Tibial nerve (tissue), 4 donors: ENCODE measurements at places on chromosomes 7 and 10.

DNA sequence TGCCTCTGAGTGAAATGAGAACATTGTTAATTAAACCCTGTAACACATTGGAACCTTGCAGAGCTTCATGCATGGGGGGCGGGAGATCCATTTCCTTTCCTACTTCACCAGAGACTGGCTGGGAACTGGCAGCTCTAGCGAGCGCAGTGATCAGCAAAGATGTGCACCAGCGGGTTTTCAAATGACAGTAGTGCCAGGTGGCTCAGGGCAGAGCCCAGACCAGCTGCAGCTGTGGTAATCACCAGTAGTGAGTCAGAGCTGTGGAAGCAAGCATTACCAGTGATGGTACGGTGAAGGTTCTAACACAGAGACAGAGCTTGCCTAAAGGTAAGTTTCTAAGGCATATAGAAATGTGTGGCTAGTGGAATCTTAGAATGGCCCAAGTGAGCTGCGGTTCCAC is 1009.7 kb upstream of the CELF2 start:
- no peak for DNase-seq

GRCh38 chr7:142703655-142704305 is 45.5 kb upstream of the PRSS1 start:
- no peak for DNase-seq

DNA sequence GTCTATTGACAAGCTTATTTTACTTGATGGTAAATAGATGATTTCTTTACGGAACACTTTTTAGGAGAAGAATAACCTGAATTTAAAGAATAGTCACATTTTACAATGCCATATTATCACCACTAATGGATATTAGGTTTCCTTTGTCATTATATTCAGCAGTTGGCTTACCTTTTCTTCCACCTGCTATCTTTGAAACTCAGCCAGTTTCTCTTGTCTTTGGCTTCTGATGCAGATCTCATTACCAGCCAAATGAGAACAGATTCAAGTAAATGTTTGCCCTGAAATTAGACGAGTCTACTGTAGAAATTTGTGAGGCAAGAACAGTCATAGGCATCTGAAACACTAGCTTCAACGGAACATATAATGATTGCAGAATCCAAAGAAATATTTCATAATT is 85.5 kb upstream of the OIT3 start:
- no peak for DNase-seq

GRCh38 chr10:58752665-58753064 is 240.0 kb downstream of the BICC1 start:
- DNase-seq, result no peak

DNA sequence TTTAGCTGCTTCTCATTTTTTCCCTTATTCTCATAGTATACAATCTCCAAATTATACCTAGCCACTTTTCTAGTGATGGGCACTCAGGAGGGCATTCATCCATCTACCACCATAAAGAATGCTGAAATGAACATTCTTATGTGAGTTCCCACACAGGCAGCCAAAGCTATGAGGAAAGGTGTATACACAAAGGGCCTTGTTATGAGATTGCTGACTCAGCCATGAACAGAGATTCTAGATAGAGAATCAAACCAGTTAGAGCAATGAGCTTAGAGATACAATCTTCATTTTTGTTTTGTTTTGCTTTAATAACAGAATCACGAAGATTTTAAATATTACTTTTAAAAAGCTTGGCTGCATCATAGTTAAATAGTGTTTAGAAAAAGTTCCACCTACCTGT is 54.8 kb upstream of the TNKS2 start:
- no peak for DNase-seq

GRCh38 chr10:47443145-47443544 is 40.8 kb downstream of the ANXA8 start:
- no peak for DNase-seq

DNA sequence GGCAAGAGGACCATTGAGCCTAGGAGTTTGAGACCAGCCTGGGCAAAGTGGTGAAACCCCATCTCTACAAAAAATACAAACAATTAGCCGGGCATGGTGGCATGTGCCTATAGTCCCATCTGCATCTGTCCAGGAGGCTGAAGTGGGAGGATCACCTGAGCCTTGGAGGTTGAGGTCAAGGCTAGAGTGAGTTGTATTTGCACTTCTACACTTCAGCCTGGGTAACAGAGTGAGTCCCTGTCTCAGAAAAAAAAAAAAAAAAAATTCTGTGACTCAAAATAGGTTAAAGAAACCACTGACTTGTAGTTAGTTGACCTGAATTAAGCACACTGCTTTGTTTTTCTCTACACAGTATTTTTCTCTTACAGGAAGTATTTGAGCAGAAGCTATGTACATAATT is 74.4 kb downstream of the METTL2B start:
- no peak for DNase-seq

DNA sequence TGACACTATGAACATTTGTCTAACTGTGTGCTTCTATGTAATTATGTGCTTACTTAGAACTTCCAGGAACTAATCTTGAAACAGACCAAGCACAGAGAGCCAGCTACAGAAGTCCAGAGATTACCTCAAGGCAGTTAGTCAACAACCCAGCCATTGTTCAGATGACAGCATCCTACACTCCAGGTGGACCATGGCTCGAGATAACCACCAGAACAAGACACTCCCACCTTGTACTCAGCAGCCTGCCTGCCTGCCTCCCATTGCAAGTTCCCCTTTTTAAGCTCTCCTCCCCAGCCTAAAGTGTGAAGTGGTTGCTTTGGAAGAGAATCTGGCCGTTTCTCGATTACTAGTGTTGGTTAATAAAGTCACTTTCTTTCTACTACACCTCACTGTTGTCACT is 1080.6 kb upstream of the LRRN3 start:
- DNase-seq, result no peak
